ENCODE measurements at places on chromosomes 16 and 17. TPM values are rescaled to one million over a fixed set of nuclear protein-coding genes. Genes with fewer than 3 reads are reported as not detected.
A peak's percentile ranks its signal among the peaks of the same experiment; 100 is the strongest.

GRCh38 chr17:27945333-27945616 lies 52.1 kb upstream of the LYRM9 start:
- no peak for DNase-seq

GRCh38 chr16:50744881-50745280 lies 3.0 kb downstream of the CYLD start:
- DNase-seq: no peak

DNA sequence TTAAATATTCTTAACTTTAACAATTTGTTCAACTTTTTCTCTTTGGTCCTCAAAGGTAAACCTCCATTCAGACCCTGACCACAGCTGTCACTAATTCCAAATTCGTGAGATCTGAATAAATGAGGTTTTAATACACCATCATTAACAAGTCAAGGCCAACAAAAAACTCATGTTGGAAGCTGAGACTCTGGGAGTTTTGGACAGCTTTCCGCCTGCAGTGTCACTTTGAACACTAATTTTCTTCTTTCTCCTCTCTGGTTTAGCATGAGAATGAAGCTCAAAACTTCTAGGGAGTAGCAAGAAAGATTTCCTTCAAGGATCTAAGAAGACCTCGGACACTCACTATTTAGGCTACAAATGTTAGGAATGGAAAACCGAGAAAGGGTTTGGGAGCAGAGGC lies 32.7 kb upstream of the DNAH9 start:
- no peak for DNase-seq

DNA sequence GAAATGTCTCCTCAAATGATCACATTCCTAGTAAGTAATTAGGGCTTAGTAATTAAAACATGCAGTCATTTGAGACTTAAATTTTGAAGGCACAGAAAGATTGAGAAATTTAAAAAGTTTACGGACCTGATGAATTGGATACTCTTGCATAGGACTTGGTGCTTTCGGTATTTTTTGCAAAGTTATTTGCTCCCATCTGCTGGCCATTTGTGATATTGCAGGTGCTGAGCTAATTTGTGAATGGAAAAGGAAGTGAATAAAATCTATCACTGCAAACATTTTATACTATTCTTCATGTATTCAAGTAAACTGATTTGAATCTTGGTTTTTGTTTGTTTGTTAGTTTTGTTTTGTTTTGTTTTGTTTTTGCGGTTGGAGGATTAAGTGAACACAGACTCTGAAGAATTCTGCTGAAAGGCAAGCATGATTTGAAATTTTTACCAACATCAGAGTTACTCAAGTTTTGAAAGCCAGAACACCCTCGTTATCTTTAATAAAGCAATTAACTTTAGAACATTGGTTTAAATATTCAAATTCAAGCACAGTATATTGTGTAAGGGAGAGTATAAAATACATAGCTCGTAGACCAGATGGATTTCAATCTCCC lies 689.5 kb upstream of the RBFOX1 start:
- DNase-seq: no peak

DNA sequence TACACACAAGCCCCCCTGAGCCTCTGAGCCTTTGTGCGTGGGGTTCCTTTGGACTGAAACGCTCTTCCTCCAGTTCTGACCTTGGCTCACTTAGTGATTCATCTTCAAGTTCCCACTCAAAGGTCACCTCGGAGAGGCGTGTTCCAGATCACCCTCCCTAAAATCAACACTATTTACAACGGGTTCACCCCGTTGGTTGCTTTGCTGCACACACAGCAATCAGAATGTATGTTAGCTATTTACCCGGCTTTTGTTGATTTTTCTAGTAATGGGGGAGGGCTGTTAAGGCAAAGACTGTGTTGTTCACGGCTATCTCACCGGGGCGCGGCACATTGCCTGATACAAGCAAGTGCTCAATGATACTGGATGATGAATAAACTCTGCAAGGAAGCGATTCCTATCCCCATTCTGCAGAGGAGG lies 977 bp downstream of the NAGPA start:
- DNase-seq: no peak

DNA sequence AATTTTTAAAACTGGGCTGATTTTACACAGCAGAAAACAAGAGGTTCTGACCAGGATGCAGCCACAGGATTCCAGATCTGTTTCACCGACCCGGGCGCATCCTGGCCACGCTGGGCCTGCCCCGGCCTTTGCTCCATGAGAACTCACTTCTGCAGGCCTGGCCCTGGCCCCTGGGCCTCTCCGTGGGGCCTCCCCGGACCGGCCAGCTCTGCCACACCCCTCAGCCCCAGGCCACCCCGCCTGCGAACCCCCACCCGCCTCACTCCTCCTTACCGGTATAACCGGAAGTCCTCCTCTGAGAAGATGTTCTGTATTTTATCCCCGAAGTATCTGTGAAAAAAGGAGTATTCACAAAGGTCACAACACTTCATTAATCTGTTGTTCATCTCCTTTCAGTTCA lies 13.1 kb upstream of the HEXD start:
- DNase-seq: no peak

DNA sequence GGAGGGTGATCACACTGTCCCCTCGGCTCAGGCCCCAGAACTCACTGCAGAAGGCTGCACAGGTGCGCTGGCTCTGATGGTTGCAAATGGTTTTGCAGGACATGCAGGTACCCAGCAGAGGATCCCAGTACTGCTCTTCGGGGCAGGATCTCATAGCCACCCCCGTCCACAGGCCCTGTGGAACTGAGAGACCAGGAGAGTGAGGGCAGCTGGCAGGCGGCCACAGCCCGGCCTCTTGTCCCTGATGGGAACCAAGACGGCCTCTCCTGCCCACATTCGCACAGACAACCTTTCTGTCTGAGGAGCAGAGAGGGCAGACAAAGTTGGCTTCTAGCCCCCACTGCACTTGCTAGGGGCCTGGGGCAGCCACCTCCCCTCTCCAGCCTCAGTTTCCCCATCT lies 19.5 kb downstream of the TNFRSF13B start:
- no peak for DNase-seq

DNA sequence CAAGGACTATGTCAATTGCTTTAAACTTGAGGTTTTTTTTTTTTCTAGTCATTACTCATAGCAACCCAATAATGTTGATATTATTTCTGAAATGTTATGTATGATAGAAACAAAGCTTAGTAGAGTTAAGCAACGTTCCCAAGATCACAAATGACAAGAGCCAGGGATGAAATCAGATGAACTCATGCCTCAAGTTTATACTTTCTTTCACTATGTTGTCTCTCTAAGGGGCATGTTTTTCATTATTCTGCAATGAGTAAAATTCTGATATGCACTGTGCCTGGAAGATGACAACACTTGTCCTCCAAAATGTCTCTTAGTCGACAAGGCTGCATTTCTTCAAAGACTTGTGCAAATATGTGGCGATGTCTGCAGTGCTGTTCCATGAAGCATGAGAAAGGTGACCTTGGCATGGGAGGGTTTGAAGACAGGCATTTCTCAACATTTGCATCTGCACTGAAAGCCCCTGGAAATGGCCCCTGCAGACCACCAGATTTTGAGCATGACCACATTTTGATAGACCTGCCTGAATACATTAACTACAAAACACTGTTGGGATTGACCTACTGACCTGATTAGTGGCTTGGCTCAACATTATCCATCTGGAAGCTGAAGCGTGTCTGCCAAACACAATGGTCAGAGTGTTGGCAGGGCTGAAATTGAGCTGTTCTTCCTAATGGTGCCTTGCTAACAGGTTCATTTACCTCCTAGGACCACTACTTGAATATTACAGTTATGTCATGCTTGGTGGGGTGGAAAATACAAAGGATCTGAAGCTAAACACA lies 1027.5 kb downstream of the CDH11 start:
- no peak for DNase-seq

DNA sequence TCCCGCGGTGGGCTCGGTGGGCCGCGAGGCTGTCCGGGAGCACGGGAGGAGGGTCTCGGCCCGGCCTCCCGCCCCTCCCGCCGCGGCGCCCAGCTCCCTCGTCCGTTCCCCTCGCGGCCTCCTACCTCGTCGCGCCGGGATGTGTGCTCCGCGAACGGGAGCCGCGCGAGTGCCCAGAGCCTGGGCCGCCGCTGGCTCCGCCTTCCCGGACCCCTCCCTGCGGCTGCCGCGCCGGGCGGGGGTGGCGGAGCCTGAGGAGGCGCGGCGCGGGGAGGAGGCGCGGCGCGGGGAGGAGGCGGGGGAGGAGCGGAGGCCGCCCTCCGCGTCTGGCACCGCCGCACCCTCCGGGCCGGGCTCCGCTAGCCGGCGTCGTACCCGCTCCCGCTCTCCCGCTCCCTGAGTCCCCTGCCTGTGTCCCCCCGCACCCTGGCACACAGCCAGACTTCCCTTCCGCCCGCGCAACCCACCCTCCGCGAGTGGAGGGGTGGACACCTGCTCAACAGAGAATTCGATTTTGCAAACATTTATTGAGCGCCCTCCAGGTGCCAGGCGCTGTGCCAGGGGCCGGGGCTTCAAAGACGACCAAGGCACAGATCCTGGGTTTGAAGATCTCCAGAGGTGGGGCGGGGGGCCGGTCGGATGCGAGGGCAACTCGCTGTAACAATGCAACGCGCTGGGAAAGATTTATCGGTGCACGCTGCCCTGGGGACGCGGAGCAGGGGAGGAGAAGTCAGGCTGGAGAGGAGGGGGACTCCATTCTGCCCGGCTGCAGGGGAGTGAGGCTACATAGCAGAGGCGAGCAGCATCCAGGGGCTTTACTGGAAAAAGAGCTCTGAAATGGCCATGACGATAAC lies at the start of gene MPP3:
Gene MPP3 (minus strand): TSS at position 171 of the 854 bp plus-strand sequence. CDS start 1,240 bp downstream, outside the sequence.
- peak; percentile 93 for DNase-seq

DNA sequence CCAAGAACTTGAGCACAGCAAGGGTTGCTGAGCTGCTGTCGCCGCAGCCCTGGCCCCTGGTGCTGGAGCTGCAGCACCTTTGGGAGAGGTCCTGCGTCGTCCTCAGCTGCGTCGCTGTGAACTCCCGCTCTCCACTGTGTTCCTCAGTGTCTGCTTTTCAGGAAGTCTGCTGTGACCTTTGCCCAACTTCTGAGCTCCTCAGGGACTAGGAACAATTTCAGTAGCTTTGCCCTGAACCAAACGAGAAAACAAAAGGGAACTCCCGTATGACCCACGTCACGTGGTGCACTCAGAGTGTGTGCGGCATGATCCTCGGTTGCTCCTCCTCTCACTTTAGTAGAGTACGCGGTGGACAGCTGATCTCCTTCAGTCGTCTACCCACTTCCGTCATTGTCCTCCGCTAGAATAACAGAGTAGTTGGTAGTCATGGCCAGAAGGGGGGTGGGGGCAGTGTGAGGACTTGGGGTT lies 44.2 kb downstream of the WDR45B start:
- peak; percentile 64 for DNase-seq

GRCh38 chr17:78391051-78391431 lies 12.6 kb downstream of the PGS1 start:
- no peak for DNase-seq

DNA sequence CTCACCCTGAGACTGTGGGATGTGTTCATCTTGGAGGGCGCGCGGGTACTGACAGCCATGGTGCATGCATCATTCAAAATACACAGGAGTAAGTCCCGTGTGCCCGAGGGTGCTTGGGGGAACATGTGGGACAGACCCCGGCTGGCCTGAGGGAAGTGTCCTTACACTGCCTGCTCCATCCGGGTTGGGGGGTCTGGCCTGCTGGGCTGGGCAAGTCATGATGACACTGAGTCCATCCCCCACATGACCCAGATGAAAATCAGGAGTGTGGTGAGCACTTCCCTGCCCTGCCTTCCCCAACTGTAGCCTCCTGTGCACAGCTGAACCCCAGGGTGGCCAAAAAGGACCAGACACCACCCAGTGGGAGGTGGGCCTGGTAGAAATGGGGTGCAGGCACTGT lies 10.8 kb downstream of the TBC1D26 start:
- no peak for DNase-seq

- DNase-seq: no peak
Measured at GRCh38 chr16:74682556-74682955, 15.9 kb upstream of the RFWD3 start.

Gene MYLK3
- total RNA-seq: 0.41 TPM

Gene GLTPD2
- not detected for total RNA-seq

Gene CDRT15L2
- not detected for total RNA-seq

Gene LGALS9C
- not detected for total RNA-seq

Gene ABCC12
- 0.41 TPM for total RNA-seq

Gene SMTNL2
- total RNA-seq: 4.1 TPM

Gene TSPAN10
- total RNA-seq: not detected

Gene INCA1
- not detected for total RNA-seq

Gene UNC45B
- total RNA-seq: under 0.01 TPM
